ENCODE measurements at places on chromosomes 5 and 9. TPM values are rescaled to one million over a fixed set of nuclear protein-coding genes. Genes with fewer than 3 reads are reported as not detected.

Gene PCDHB7
- 4.2 TPM for polyA plus RNA-seq

Gene CER1
- polyA plus RNA-seq = 2.3 TPM

DNA sequence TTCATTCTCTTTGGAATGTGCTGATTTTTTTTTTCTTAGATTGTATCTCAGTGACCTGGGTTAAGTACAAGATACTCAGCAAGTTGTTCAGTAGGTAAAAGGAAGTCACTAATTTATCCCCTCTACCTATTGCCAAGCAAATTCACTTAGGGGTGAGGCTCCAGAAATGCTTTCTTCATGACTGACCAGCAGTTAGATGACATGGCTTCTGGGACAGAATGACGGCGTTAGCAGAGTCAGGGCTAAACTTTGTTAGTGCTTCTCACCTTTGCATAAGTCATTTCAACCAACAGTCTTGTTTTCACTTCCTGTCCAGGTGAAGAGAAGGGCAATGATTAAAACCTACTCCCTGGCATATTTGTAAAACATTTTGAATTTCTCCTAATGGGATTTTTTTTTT lies 20.2 kb upstream of the MTAP start:
- no peak for DNase-seq

- no peak for DNase-seq
These were observed 41.6 kb upstream of the SARDH start for GRCh38 chr9:133779516-133780403.

DNA sequence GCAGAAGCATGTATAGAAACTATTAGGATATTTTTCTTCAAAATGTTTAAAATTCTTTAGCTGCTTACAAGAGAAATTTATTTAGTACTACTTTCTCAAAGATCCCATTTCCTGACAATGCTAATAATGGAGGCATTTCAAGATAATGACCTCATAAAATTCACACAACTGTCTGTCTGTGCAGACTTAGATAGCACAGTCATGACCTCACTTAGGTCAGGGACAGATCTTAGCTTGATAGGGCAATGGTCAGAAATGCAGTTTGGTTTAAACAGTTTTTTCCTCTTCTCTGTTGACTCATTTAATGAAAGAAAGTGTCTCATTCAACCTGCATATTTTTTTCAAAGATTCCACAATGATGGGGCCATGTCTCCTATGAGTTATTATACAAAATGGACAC lies 128.4 kb downstream of the GRIA1 start:
- DNase-seq = no peak

DNA sequence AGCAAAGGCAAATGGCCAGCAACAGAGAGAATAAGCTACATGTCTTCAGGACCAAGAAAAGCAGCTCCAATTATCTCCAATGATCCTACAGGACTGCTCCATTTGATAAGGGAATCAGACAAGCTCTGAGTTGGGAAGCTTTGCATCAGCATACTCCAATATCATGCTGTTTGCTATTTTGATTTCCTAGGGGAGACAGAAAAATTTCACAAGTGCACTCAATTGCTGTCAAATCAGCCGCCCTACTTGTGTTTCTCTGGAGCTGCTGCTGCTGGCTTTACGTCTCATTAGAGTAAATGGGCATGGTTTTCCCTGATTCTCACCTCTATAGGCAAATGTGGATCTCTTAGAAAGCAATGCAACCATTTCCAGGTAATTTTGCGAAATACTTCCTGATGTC lies 201.7 kb downstream of the PRELID2 start:
- no peak for DNase-seq

GRCh38 chr5:154042766-154043165 lies 4.0 kb downstream of the MFAP3 start:
- no peak for DNase-seq
